Small intestine (tissue), 16 donors: ENCODE measurements at places on chromosomes 6 and 20.

GRCh38 chr6:128095362-128095761 is 194.5 kb upstream of the THEMIS start:
- DNase-seq = peak; percentile 36

DNA sequence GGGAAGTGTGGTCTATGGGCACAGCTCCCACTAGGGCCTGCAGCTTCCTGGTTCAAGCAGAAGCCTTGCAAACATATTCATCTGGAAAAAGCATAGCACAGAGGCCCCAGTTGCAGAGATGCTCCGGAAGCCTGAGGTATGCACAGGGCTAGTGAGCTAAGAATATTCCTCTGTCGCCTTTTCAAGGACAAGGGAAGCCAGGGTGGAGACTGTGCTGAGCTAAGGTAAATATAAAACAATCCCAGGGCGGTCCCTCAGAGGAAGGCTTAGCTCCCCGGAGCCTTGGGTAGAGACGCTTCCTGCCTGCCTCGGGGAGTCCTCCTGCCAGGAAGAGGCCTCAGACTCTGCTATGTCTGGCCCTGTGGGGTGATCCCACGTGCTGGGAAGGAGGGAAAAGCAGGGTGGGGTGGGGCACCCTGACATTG is 134.8 kb upstream of the FOXA2 start:
- DNase-seq = no peak

- DNase-seq = peak; percentile 81
These were observed 104.9 kb downstream of the GJA10 start for GRCh38 chr6:89999154-89999553.

DNA sequence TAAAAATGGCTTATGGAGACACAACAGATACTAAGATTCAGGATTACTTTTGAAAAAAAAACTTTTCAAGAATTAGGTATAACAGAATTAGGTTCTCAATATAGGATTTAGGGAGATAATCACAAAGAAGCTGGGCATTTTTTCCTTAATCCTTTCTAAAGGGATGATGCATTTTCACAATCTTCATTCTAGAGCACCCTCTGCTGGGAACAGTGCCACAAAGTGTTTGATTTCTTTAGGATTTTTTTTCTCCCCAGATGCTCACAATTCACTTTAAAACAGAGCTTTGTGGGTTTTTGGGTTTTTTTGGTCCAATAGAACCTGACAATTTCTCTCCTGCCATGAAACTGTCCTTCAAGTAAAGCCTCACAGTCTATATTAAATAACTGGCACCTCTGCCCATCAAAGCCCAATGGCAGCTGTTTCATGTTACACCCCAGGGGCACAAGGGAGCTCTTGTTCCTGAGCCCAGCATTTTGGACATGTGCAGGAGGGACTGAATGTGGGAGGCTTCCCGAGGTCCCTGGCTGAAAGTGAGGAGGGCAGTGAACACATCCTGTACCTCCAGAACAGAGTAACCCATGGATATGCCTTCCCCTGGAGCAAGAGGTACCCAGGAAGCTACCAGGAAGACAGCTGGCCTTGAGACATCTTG is 39.7 kb downstream of the PREP start:
- no peak for DNase-seq

GRCh38 chr6:1770435-1770843 is 160.7 kb downstream of the FOXC1 start:
- DNase-seq = no peak

DNA sequence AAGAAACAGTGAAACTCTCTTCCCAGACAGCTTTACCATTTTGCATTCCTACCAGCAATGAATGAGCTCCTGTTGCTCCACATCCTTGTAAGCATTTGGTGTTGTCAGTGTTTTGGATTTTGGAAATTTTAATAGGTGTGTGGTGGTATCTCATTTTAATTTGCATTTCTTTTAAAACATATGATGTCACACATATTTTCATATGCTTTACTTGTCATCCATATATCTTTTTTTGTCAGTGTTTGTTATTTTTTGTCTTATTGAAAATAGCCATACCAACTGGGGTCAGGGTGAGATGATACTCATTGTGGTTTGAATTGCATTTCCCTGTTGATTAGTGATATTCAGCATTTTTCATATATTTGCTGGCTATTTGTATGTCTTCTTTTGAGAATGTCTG is 119.5 kb upstream of the FOXA2 start:
- no peak for DNase-seq

DNA sequence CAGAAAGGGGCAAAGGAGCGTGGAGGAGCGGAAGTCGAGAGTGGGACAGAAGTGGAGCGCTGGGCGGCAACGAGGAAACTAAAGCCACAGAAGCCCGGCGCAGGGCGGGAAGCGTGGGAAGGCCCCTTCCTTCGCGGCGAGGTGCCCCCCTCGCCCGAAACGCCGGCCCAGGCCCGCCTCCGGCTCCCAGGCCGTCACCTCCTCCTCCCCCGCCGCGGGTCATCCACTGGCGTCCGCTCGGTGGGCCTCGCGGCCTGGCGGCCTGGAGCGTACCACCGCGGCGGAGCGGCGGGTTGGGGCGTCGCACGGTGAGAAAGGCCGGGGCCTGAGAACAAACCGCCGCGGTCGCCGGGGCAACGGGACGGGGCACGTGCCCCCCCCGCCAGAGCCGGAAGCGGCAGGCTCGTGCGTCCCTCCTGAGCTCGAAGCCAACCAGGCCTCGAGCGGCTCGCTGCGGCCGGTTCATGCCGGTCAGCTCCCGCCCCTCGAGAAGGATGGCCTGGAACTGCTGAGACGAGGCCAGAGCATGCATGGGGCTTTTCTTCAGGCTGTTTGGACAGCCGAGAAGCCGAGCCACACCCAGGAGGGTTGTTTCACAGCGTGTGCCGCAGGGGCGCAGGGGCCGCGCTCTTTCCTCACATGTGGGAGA is at the start of gene TCP11:
TSS of gene TCP11 (minus strand) at position 333 of the 649 bp plus-strand sequence. CDS start 469 bp downstream, outside the sequence.
- no peak for DNase-seq

- no peak for DNase-seq
These were observed 1.3 kb upstream of the HLA-A start for GRCh38 chr6:29941016-29941415.

DNA sequence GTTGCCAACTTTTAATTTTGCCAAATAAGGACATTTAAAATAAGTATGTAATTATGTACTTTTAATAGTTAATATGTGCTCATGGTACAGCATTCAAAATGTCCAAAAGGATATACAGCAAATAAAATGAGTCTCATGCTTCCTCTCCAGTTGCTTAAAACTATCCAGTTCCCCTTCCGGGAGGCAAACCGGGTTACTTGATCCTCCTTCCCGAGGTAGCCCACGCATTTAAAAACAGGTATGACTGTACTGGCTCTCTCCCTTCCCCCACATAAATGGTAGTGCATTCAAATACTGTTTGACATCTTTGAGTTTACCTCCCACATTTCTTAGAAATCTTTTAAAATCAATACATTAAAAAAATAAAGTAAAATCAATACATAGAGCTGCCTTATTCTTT is 66.4 kb downstream of the PHF20 start:
- DNase-seq = no peak

GRCh38 chr6:134593887-134594286 is 276.0 kb upstream of the SGK1 start:
- no peak for DNase-seq

- no peak for DNase-seq
These were observed 119.0 kb downstream of the AGPAT4 start for GRCh38 chr6:161154796-161155335.

- DNase-seq = peak; percentile 17
These were observed 32.3 kb downstream of the YTHDF1 start for GRCh38 chr20:63183422-63184146.

DNA sequence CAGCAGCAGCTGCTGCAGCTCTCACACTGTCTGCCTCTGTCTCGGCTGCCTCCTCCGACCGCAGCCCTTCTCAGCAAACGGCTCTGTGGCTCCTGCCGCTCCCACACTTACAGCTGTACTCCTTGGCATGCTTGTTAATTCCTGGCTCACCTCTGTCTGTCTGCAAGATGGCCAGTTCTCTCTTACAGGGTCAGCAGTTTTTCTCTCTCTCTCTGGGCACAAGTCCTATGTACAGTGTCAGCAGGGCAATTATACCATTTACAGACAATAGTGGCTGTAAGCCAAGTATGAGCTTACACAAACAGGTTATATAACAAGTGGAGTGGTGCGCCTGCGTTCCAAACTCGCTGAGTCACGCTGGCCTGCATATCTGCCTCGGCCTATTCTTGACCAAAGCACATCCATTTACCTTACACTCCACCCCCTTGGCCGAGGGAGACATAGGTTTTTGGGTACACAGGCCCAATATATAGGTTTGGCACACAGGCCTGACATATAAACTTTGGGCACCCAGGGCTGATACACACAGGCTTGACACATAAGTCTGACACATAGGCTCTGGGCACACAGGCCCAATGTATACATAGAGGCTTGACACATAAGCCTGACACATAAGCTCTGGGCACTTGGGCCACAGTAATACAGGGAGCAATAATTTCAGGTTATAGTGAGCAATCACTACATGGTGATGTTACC is 4.4 kb downstream of the ZKSCAN3 start:
- no peak for DNase-seq

- peak; percentile 93 for DNase-seq
These were observed 134.4 kb downstream of the LRRC1 start for GRCh38 chr6:53929041-53929820.

- DNase-seq = no peak
These were observed 119.7 kb upstream of the AHI1 start for GRCh38 chr6:135617222-135617621.

GRCh38 chr6:170207586-170208181 is 83.2 kb downstream of the DLL1 start:
- DNase-seq = no peak

- no peak for DNase-seq
These were observed 108.4 kb downstream of the PLCB4 start for GRCh38 chr20:9177278-9177677.

DNA sequence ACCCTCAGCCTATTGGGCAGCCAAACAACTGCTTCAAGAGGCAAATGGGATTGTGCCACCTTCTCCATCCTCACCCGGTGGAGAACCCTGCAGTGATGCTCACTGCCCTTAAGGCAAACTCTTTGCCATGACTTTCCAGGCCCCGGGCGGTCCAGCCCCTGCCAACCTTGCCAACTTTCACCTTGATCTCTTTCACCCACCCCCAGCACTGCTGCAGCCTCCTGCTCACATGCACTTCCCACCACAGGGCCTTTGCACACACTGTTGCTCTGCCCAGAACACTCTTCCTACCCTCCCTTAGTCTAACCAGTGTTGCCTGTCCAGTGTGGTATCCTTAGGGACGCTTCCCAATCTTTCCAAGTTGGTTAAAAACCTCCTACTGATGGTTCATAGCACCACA is 221.1 kb downstream of the EYA2 start:
- DNase-seq = no peak

DNA sequence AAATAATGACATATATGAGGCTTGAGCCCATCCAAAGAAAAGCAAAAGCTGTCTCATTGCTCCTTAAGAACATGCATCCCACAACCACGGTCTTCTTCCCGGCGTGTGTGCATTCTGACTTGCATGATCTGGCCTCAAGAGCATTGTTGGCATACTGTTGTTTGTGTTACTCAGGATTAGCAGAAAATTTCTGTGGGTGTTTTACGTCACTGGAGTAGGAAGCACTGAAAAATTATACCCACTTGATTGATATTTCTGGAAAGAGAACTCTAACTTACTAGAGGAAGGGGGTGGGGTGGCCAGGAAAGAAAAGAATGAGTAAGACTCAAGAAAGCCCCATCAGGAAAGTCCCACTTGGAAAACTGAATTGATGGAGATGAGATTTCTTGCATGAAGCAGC is 326.2 kb upstream of the PRDM1 start:
- DNase-seq = no peak

- no peak for DNase-seq
These were observed 38.1 kb upstream of the UST start for GRCh38 chr6:148708707-148709106.

- no peak for DNase-seq
These were observed 224.8 kb upstream of the CDH4 start for GRCh38 chr20:61027218-61027617.
